ENCODE measurements at places on chromosomes 1 and 21.

GRCh38 chr21:37365517-37366481 is 774 bp upstream of the DYRK1A start:
- DNase-seq: peak; percentile 83

GRCh38 chr1:13948888-13949391 is 249.0 kb downstream of the PRDM2 start:
- DNase-seq: no peak

DNA sequence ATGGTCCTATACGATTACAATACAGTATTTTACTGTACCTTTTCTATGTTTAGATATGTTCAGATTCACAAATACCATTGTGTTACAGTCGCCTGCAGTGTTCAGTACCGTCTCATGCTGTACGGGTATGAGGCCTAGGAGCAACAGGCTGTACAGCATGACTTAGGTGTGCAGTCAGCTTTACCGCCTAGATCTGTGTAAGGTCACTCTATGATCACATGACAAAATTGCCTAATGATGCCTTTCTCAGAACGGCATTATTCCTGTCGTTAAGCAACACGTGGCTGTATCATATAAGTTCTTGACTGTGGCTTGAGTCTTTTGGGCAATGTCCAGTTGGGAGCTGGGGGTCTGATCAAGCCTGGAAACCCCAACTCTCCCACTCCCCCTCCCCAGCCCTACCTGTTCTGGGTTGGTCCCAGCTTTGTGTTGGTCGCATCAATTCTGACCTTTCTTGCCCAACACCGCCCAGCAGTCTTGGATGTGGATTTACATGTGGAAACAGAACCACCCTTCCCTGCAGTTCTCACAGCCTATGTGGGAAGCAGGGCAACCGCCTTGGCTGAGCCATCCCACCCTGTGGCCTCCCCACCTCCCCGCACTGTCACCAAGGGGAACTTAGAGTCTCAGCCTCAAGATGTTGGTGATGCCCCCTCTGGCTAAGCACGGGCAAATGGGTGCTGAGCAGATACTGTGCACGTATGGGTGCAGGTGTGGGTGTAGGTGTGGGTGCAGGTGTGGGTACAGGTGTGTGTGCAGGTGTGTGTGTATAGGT is 80.2 kb upstream of the ACTL8 start:
- DNase-seq: no peak

- no peak for DNase-seq
These were observed 20.5 kb downstream of the ALDH4A1 start for GRCh38 chr1:18881642-18882431.

GRCh38 chr1:20593756-20594155 is 4.9 kb downstream of the CDA start:
- no peak for DNase-seq

GRCh38 chr1:84370266-84370665 is 28.0 kb upstream of the DNASE2B start:
- no peak for DNase-seq

GRCh38 chr1:227793079-227793947 is 22.2 kb upstream of the PRSS38 start:
- DNase-seq: no peak

DNA sequence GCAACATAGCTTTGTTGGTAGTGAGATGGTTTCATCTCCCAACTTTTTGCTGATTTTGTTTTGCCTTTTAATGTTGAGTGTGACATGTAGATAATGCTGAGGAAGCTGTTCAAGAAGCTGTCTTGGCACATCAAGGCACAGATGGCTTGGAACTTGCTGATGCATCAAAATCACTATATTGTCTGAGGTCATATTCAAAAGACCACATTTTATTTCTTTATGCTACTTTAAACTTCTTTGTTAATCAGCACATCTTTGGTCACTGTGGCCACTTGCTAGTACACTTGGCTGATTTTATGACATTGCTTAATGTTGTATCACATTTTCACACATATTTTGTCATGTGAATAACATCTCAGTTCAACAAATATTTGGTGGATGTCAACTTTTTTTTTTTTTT is 87.1 kb upstream of the BCL10 start:
- no peak for DNase-seq

DNA sequence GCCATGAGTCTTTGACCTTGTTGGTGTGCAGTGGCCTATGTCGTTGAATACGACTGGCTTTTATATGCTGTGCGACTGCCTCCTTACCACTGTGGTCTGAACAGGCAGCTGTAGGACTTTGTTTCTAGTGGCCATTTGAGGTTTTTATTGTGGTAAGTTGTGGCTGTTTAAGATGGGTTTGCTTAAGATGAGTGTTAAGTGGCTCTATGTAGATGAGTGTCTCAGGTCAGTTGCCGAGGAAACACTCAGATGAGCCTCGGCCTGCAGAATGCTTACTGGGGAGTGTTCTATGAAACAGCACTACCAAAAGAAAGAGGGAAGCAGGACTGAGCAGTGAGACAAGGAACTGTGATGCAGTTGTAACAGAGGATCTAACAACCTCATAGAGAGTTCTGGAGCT is 14.9 kb upstream of the CD1C start:
- DNase-seq: no peak

DNA sequence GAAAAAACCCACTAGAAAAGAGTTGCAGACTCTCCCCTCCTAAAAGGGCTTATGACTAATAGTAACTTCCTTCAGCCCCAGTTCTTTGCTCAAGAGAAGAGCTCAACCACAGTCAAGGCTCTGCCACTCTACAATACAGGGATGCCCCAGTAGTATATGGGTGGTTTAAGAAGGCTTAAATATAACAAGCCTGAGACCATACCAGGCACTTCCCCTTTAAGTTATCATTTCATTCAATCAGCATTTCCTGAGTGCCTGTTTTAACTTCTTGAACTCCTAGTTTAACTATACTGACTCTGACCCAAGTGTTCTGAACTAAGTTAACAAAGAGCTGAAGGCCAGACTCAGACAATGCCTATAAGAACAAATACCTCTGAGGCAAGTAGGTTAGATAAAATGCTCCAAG is 19.8 kb downstream of the PRPF38A start:
- DNase-seq: no peak

- DNase-seq: no peak
These were observed 3.6 kb upstream of the RERE start for GRCh38 chr1:8821084-8821483.

GRCh38 chr1:111786669-111787207 is 31.0 kb downstream of the DDX20 start:
- DNase-seq: no peak

DNA sequence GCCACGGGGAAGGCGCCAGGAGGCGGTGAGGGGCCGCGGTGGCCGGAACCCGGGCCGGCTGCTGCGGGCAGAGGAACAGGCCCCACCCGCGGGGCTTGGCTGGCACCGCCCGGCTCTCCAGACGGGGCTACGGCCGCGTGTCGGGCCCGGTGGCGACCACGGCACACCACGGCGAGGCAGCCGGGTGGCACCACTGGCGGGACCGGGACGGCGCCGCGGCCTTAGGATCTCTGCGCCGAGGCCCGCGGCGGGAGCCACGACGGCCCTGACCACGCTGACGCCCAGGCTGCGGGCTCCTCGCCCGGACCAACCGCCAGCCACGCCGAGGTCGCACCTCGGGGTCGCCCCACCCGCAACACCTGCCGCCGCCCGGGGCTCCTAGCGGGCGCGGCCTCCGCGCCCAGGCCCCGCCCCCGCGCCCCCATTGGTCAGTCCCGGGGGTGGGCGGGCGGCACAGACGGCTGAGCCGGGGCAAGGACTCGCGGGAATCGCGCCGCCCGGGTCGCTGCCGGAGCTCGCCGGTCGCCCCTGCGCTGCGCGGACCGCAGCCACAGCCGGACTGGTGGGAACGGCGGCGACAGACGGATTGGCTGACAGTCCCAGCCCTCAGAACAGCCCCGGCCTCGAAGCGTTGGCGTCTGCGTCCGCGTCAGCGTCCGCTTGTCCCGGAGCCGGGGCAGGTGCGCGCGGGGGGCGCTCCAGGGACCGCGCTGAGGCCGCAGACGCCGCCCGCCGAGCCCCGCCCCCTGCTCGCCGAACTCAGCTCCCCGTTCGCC is at the start of gene BMP8A:
Gene BMP8A (plus strand): TSS at position 491 of the 776 bp plus-strand sequence. CDS start 356 bp downstream, outside the sequence.
- DNase-seq: peak; percentile 60

DNA sequence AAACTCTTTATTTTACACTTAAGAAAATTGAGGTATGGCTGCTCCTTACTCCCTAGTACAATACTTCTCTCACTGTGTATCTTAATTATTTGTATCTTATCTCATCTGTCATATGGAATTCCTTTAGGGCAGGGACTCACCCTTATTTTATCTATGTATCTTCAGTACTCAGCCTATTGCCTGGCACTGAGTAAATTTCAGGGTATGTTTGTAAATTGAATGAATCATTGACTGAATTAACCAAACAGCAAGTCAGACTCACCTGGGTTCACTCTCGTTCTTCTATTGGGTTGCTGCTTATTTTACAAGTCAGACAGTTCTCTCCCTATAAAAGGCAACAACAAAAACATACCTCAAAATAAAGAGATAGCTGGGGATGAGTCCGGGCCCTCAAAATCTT is 63.8 kb downstream of the LAMC1 start:
- DNase-seq: no peak

GRCh38 chr1:51410568-51411460 is 80.5 kb upstream of the TTC39A start:
- DNase-seq: no peak

DNA sequence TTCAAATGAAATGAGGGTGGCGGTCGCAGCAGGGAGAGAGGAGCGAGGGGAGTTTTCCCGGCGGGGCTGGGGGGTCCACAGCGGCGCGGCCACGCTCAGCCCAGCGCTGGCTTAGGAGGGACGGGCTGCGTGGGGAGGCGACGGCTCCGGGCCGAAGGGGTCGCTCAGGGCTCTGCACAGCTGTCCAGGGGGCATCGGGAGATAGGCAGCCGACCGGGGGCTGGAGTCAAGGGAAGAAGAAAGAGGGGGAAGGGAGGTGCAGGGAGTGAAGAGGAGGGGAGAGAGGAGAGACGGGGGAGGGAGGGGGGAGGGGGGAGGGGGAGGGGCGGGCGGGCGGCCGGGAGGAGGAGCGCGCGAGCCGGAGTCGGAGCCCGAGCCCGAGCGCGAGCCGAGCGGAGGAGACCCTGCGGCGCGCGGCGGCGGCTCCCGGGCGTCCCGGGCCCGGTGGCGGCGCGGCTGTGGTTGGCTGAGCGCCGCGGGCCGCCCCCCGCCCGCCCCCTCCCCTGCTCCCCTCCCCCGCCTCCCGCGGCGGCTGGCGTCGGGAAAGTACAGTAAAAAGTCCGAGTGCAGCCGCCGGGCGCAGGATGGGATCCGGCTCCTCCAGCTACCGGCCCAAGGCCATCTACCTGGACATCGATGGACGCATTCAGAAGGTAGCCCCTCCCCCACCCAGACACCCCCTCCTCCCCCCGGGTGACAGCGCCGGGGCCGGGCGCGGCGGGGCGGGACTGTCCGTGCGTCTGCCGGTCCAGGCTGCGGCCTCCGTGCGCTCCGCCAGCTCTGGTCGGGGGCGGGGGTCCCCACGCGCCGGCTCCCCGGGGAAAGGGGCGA is at the start of gene PDE9A:
Gene PDE9A (plus strand): TSS at position 391 of the 831 bp plus-strand sequence. CDS start 194 bp downstream, at position 585.
- DNase-seq: peak; percentile 29

DNA sequence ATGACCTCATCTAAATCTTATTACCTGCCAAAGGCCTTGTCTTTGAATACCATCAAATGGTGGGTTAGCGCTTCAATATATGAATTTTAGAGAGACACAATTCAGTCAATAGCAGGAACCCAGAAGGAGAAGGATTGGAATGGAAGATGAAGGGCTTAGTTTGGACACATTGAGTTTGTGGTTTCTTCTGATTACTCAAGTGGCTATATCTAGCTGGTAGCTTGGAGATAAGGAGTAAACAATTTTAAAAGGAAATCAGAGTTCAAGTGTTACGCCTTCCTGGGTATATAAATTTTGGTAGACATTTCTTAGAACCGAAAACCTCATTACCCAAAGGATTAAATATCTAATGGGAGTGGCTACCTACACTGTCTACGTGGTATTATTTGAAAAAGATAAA is 80.2 kb downstream of the RGS2 start:
- DNase-seq: no peak

GRCh38 chr21:44428281-44428960 is 26.9 kb upstream of the LRRC3 start:
- no peak for DNase-seq

- no peak for DNase-seq
These were observed 49.8 kb upstream of the GADD45A start for GRCh38 chr1:67635055-67635809.

GRCh38 chr1:36717431-36717830 is 234.7 kb upstream of the CSF3R start:
- no peak for DNase-seq

DNA sequence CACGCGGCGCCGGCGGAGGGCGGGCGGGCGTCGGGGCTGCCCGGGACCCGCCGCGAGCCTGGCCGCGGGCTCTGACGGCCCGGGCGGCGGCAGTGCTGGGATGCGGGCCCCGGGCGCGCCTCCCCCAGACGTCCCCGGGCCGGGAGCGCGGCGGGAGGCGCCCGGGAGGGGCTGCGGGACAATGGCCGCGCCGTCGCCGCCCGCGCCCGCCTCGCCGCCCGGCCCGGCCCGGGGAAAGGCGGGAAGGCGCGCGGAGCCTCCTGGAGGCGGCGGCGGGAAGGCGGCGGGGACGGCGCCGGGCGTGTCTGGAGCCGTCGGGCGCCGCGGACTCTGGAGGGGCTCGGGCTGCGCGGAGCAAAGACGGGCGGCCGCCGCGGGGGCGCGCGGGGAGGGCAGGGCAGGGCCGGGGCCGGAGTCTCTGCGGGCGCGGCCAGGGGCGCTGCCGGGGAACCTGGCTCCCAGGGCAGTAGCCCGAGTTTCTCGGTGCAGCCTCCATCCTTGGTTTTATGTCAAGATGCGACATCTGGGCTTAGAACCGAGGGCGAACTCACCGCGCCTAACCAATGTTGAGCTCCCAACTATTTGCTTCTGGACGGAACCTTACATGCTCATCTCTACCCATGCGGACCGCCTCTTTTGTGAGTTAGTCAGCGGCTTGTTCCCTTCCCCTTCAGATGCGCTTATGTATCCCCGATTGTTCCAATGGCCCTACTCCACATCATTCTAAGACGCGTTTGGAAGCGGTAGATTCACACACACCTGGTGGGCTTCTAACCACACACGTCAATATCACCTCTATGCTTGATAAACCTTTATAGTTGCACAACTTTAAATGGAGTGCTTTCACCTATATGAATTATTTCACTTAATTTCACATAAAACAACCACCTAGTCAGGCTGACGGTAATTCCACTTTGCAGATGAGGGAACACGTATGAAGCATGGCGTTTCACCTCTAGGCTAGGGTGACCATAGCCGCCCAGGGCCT is 651 bp downstream of the ZBTB8A start:
- DNase-seq: peak; percentile 20

DNA sequence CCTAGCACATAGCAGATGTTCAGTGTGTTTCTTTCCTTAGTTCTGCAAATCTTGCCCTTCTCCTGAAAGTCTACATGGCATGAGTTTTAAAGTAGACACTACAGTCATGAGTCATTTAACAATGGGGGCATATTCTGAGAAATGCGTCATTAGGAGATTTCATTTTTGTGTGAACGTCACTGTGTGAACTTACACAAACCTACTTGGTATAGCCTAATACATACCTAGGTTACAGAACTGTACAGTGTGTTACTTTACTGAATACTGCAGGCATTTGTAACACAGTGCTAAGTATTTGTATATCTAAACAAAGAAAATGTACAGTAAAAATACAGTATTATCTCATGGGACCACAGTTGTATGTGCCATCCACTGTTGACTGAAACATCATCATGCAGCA is 10.0 kb downstream of the TTF2 start:
- no peak for DNase-seq

GRCh38 chr1:80892539-80892938 is 908.2 kb upstream of the ADGRL2 start:
- DNase-seq: no peak

Measured in heart left ventricle (tissue), 16 donors.